ENCODE measurements at places on chromosomes 7 and 10.

- DNase-seq, result peak; percentile 71
Observed at GRCh38 chr10:71569775-71570588, 149.6 kb downstream of the C10orf105 start.

- no peak for DNase-seq
Observed at GRCh38 chr7:141577043-141577839, 26.0 kb downstream of the AGK start.

DNA sequence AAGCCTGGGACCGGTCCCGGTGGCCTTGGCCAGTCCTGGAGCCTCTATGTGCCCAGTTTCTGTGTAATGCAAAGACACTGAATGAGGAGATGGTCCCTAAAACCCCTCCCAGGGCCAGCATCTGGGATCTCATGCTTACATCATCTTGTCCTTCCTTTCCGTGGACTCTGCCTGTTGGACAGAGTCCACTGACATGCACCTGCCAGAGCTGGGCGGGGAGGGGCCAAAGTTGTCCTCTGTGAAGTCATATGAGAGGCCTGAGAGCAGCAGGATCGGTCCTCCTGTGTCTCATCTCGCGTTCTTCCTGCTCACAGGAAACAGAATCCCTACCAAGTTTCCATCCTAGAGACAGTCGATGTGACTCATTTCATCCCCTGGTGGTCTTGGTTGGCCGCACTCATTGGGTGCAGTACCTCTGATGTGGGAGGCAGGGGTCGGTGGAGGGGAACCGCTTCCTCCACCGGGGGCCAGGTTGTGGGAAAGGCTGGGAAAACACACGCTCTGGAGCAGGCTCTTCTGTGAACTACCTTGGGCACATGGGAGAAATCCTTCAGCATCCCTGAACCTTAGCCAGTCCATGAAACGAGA lies 389.6 kb upstream of the PODXL start:
- DNase-seq, result no peak

DNA sequence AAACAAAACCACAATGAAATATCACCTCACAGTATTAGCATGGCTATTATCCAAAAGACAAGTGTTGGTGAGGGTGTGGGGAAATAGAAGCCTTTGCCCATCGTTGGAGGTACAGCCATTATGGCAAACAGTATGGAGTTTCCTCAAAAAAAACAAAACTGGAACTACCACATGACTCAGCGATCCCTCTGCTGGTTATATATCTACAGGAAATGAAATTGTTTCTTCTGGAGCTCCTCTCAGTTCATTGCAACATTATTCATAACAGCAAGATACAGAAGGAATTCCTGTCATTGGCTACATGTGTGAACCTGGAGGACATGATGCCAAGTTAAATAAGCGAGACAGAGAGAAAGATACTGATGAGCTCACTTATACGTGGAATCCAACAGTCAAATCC lies 2.4 kb upstream of the UBE3C start:
- DNase-seq, result peak; percentile 63

DNA sequence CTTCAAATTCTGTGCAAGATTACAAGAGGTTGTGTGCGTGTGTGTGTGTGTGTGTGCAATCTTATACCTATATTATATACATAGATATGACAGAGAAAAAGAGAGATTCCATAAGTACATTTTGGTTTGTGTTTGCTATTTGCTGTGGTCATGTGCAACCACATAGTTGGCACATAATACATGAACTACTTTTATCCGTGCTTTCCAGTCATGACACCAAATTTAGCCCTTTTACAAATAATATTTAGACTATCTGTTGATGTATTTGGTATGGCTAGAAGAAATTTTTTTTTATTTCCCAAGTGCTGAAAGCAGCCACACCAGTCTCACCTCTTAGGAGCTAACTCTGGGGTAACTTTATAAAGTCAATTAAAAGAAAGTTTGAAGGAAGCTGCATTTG lies 63.5 kb upstream of the EGFR start:
- DNase-seq, result no peak

DNA sequence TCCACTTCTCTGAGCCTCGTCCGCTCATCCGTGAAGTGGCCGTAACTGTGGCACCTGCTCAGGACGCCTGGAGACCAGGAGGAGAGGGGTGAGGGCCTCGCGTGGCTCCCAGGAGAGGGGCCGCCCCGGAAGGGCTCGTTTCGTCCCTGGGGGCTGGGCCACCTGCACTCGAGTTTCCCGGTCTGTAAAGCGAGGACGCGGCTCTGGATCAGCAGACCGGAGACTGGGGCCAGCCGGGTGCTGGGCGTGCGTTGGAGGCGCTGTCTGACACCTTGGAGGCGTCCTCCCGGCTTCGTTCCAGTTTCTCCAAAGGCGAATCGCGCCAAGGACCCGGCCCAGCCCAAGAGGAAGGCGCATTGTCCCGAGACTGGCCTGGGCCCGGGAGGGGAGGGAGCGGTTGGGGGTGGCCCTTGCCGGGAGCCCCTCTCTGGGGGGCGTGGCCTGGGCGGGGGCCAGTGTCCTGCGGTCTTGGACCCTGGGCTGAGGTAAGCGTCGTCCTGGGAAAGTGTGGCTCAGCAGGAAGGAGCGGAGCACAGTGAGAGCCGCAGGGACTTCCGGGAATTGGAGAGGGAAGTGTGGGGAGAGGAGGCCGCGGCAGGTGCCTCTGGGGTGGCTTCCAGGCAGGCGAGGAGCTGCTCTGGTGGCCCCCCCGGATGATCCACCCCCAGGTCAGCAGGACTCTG lies 89.6 kb downstream of the FOXL3 start:
- DNase-seq, result no peak

GRCh38 chr10:114244126-114244525 lies 5.1 kb downstream of the VWA2 start:
- DNase-seq, result no peak

GRCh38 chr7:23349484-23350157 lies 50.5 kb downstream of the MALSU1 start:
- DNase-seq, result no peak

DNA sequence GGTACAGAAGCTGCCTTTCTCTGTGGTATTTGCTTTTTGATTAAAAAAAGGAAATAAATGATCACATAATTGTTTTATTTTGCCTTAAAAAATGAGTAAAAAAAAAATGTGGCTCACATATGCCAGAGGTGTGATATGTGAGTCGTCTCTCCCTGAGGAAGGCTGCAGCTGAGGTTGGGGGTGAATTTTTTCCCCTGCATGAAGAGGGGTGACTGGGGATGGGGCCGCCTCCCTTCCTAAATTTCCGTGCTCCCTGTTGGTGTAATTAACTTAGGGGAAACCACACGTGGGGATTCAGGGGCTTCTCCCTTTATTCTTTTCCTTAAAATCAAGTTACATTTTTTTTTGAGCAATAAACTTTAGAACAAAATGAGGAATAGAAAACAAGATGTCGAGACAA lies 35.4 kb downstream of the MGMT start:
- DNase-seq, result no peak

GRCh38 chr10:49365275-49365674 lies 30.6 kb downstream of the DRGX start:
- no peak for DNase-seq

DNA sequence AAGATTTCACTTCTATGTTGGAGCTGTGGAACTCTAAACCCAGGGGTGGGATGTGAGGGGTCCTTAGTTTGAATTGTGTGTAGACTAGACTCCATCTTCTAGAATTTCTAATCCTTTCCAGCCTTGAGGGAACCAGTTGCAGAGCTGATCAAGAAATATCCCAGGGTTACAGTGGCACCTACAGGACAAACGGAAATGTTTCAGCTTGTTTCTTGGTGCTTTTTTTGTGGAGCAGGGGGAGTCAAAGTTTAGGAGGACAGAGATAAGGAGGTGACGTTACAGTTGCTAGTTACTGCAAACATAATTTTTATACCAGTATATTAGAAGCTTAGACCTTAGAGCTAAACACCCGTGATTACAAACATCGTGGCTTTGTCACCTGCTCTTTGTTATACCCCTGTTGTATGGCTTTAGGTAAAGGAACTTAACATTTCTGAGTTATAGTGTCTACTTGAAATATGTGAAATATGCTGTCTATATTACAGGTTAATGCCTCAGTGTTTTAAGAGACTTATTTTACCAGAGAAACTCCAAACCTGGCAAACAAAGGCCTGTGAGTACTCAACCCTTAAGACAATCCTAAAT lies 84.5 kb upstream of the DYNC1I1 start:
- DNase-seq, result peak; percentile 25

GRCh38 chr10:130820880-130821482 lies 490.5 kb downstream of the TCERG1L start:
- no peak for DNase-seq

DNA sequence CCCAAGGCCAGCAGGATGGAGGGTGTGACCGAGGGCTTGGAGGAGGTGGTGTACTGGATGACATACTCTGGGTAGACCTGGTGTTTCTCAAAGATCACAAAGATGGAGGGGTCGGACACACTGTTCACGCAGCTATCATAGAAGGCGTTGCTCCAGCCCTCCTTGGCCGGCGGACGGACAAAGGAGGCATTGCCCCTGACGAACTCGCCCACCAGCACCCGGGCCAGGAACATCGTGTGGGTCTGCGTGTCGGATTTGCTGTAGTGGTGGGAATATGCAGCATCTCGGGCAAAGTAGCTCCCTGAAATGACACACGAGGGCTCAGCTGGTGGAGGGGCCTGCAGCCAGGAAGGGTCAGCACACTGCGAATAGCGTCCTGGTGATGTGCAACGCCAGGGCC lies 38.2 kb downstream of the PARP12 start:
- DNase-seq, result no peak

DNA sequence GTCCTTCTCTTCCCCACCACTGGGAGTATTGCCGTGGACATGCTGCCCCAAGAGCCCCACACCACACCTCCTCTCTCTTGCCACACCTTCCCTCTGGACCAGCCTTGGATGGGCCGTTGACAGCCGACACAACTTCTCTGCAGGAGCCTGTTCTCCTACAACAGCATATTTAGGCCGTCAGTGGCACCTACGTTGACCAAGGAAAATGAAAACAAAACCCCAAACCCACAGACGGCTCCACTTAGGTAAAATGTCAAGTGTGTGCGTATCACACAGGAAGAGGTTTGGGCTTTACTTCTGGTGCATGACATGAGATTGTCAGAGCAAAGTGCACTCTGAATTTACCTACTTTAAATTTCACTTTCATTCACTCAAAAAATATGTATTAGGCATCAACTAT lies 246.6 kb downstream of the ZMYND11 start:
- no peak for DNase-seq

DNA sequence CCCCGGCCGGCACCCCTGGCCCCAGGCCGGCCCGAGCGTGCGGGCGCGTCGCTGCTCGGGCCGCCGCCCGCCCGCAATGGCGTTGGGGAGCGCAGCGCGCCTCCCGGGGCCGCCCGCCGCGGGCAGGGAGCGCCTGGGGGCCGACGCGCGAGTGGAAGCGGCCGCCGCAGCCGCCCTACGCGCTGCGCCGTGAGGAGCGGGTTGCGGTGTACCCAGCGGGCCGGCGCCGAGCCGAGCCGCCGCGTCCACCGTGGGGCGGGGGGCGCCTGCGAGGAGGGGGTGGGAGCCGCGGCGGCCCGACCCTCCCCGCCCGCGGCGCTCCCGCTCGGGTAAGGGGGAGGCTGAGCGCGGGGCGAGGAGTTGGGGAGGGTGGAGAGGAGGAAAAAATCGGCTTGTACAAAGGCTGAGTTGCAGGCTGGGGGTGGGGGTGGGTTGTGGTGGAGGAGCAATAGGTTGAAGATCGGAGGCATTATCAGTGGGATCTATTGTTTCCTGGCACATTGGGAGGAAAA lies 473 bp downstream of the PPP1R9A start:
- DNase-seq, result no peak

GRCh38 chr7:81111358-81111757 lies 192.5 kb upstream of the SEMA3C start:
- DNase-seq, result no peak

DNA sequence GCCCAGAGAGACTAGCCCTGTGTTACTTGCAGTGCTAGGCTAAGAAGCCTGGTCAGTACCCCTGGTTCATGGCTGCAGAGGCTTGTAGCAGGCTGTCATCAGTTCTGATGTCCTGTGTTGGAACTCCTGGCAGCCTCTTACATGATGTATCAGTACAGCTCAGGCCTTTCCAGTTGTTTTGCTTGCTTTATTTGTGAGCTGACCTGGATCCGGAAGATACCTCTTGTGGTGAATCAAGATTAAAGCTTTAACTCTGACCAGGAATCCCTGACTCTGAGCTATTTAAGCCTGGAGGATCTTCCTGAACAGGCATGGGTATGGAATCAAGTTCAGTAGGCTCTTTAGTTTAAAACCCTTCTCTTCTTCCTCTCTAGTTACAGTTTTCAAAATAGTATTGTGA lies 4.4 kb downstream of the STARD3NL start:
- DNase-seq, result no peak

- DNase-seq, result no peak
Observed at GRCh38 chr7:131869986-131870385, 313.6 kb upstream of the PODXL start.

GRCh38 chr7:24734306-24734705 lies 23.0 kb downstream of the GSDME start:
- DNase-seq, result no peak

GRCh38 chr10:54609423-54609822 lies 191.6 kb downstream of the PCDH15 start:
- DNase-seq, result no peak

DNA sequence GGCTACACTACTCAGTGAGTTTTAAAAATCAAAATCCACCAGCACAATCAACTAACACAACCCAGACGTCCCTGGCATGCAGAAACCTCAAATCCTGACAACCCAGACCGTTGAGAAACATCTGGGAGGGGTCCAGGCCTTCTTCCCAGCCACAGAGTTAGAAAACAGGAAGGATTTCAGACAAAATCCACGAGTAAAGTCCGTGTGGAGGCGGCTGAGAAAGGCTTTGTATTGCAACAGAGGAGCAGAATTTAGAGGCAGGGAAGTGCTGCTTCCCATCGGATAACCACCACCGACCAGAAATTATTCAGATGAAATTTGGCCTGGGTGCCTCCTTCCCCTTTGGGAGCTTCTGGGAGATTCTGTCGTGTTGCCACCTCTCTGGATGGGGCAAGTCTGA lies 61.5 kb downstream of the TNS3 start:
- DNase-seq, result no peak

- DNase-seq, result no peak
Observed at GRCh38 chr7:144820552-144820951, 15.3 kb downstream of the TPK1 start.

DNA sequence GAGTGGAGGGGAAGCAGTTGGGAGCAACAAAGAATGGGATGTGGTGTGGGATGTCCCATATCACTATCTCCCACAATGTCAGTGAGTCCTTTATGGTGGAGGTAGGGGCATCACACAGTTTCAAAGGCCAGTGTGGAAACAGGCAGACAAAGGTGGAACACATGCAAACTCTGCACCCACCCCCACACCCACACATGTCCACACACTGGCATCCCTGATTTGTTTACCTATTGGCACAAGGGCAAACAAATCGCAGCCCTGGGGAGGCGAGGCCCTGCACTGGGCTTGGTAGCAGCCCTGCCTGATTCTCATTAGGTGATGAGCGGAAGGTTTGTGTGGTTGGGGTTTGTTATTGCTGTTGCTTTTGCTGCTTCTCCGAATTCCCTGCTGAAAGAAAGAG lies 243.3 kb downstream of the GRID1 start:
- no peak for DNase-seq

DNA sequence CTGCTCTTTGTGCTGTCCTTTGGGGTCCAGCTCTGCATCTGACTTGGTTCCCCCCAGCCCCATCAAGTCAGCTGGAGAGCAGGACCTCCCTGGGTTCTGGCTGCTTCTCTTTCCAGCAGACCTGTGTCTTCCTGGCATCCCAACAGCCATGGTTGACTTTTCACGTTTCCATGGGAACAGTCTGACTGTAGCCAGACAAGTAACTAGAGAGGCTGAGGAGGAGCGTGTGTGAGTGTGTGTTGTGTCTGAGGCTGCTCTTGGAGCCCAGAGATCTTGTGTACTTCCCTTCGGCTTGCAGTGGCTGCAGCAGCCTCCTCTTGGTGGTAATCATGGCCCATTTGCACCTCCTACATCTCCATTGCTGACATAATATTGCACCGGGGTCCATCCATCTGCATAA lies 332.0 kb downstream of the RPS24 start:
- no peak for DNase-seq
